Uterus (tissue), 4 donors: ENCODE measurements at places on chromosomes 6 and 20. TPM values are rescaled to one million over a fixed set of nuclear protein-coding genes. Genes with fewer than 3 reads are reported as not detected.

The PNPLA1 gene
- not detected for total RNA-seq

The ZBP1 gene
- 0.46 TPM for total RNA-seq

GRCh38 chr20:3277686-3278465 lies 38.9 kb upstream of the SLC4A11 start:
- no peak overlapping the region for H3K27ac ChIP-seq
- H3K27me3 ChIP-seq = no peaks in the 10 kb centered on the region
- H3K4me1 ChIP-seq = no peaks in the 10 kb centered on the region
- DNase-seq = no peak
- no peak overlapping the region for H3K4me3 ChIP-seq
- H3K36me3 ChIP-seq = no peaks in the 10 kb centered on the region

DNA sequence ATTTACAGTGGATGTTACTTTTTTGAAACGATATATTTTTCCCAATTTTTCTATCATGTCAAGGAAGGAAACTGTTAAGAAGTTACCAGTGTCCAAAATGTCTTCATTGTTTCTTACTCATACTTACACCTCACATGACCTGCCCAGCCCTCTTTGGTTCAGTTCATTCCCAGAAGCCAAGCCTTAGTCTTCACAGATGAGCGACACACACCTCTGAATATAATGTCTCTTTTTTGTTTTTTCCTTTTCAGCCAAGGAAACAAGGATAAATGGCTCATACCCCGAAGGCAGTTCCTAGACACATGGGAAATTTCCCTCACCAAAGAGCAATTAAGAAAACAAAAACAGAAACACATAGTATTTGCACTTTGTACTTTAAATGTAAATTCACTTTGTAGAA lies 225.2 kb downstream of the SMOC2 start:
- H3K4me3 ChIP-seq = no peak overlapping the region
- H3K36me3 ChIP-seq = no peaks in the 10 kb centered on the region
- H3K4me1 ChIP-seq = no peaks in the 10 kb centered on the region
- H3K27me3 ChIP-seq = no peaks in the 10 kb centered on the region

The RFX6 gene
- not detected for total RNA-seq

The DAAM2 gene
- 15.3 TPM for total RNA-seq

DNA sequence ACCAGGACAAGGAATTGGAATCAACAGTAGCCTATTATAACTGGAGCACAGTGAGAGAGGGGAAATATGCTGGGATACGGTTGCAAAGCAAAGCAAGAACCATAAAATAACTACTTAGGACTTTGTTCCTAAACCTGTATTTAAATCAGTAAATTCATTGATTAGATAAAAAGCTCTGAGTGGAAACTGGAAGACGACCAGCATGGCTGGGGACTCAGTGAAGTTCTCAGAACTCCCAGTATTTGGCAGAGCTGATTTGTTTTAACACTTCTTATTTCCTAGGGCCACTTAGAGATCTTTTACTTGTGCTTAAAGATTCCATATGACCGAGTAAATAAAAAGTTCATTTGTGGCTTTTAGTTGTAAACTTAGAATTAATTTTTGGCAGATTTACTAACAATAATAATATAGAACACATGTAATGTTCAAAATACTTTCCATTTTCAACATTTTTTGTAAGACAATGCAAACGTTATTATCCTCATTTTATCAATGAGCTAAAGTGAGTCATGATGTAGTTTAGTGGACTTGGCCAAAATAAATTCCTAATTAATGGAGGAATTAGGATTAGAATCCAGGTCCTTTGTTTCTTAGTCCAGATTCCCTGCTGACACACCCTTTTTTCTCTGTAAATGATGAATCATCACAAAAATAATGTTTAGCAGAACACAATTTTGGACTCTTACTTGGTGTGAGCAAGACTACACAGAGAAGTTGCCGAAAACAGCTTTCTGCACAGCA lies 392.9 kb downstream of the GJA1 start:
- H3K27ac ChIP-seq = no peak overlapping the region
- DNase-seq = no peak
- no peaks in the 10 kb centered on the region for H3K27me3 ChIP-seq
- H3K36me3 ChIP-seq = no peaks in the 10 kb centered on the region
- H3K4me1 ChIP-seq = no peaks in the 10 kb centered on the region

The TBC1D22B gene
- total RNA-seq = 6.6 TPM

DNA sequence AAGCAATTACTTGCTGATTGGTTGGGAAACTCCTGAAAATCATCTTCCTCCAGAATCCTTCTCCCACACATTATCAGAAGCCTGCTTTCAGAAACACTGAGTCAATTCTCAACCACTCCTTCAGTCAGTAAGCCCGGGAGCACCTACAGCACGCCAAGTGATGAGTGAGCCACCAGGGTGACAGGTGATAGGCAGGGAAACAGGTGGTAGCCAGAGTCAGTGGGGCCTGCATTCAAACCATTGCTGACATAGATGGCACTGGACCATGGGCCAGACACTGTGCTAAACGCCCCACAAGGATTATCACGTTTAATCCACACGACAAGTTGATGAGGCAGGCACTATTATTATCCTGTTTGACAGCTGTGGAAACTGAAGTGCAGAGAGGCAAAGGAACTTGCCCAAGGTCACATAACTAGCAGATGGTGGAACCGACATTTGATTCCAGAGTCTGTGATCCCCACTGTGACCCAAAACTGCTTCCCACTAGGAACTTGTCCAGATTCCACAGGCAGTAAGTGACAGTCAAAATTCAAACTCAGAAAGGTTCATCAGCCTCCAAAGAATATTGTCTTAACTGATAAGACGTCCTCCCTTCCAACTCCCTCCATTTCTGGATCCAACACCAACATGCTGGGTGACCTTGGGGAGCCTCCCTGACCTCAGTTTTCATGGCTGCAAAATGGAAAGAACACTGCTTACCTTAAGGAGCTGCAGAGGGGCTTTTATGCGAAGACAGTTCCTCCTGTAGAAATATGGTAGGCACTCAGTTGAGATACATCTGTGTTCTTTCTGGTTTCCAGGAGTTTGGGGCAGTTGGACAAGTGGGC lies 23.9 kb upstream of the TOP1 start:
- no peak overlapping the region for H3K4me3 ChIP-seq
- no peaks in the 10 kb centered on the region for H3K27me3 ChIP-seq

The CAPN11 gene
- not detected for total RNA-seq

GRCh38 chr6:35427851-35428321 lies 24.3 kb upstream of the FANCE start:
- no peaks in the 10 kb centered on the region for H3K4me1 ChIP-seq
- H3K4me3 ChIP-seq = no peak overlapping the region
- no peak for DNase-seq
- H3K27me3 ChIP-seq = no peaks in the 10 kb centered on the region
- no peak overlapping the region for H3K27ac ChIP-seq

- no peak for DNase-seq
- H3K27me3 ChIP-seq = no peaks in the 10 kb centered on the region
- H3K4me1 ChIP-seq = no peaks in the 10 kb centered on the region
These were observed 657 bp upstream of the LTV1 start for GRCh38 chr6:143842461-143842901.

GRCh38 chr6:63640062-63640461 lies 4.5 kb downstream of the PHF3 start:
- H3K27ac ChIP-seq = no peak overlapping the region
- no peak for DNase-seq
- no peaks in the 10 kb centered on the region for H3K27me3 ChIP-seq
- H3K36me3 ChIP-seq = no peaks in the 10 kb centered on the region

The SLC35D3 gene
- not detected for total RNA-seq

The ZNFX1 gene
- 29.4 TPM for total RNA-seq

DNA sequence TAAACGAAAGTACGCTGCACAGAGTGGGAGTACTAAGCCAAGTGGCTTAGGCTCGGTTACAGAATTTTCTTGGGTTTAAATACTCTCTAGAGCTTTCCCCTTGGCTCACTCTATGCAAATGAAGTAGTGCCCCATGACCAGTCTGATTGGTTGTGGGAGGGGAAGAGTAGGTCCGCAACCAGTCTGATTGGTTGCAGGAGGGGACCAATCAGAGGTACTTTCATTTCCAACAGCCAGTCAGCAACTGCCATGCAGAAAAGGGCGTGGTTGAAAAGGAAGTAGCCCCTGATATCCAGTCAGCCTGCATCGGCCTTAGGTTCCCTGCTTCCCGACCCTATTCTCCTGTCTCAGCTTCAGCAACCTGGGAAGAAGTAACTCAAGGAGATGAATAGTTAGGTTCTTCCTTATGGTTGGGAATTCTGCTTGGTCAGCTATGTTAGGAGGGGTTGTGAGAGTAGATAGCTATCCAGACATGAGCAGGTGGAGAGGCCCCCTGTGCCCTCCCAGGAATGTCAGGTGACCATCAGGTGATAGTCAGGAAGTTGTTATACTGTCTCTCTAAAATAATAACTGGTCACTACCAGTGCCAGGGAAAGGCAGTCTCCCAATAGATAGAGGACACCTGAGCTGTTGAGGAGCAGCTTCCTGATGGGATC lies 57.4 kb downstream of the FARS2 start:
- H3K4me3 ChIP-seq = no peak overlapping the region
- H3K27me3 ChIP-seq = no peaks in the 10 kb centered on the region
- no peak overlapping the region for H3K27ac ChIP-seq
- no peak for DNase-seq
